ENCODE measurements at places on chromosomes 1 and 21.

- no peak for DNase-seq
Observed at GRCh38 chr1:21313203-21313885, 23.1 kb upstream of the ECE1 start.

DNA sequence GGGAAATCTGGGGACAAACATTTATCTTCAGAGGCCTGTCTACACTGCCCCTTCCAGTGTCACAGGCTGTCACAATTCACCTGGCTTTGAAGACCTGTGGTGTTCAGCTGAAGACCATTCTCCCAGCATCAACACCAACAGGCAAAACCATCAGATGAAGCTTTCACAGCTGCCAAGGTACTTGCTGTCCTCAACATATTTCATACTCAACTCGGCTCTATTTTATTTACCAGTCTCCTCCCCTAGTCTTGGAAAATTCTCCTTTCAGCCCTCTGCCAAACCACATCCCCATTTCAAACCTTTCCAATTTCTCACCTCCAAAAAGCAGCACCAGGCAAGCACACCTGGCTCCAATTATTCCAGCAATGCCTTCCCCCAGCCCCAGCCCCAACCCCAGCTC, 108.8 kb downstream of the TGFBR3 start:
- DNase-seq: no peak

DNA sequence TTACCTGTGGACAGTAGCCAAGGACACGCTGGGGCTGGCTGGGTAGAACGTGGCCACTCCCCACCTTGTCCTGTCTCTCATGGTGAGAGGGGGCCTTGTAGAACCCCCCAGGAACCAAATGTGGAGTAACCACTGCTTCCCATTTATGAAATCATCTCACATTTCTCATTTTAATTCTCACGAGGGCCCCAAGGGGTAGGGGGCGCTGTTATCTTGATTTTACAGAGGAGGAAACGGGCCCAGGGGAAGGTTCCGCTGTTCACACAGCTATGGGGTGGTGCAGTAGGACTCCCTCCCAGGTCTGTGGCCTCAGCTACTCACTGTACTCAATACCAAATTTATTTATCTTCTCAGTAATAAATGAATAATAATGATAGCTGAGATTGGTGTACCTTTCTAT, 5.5 kb downstream of the SMPDL3B start:
- no peak for DNase-seq

DNA sequence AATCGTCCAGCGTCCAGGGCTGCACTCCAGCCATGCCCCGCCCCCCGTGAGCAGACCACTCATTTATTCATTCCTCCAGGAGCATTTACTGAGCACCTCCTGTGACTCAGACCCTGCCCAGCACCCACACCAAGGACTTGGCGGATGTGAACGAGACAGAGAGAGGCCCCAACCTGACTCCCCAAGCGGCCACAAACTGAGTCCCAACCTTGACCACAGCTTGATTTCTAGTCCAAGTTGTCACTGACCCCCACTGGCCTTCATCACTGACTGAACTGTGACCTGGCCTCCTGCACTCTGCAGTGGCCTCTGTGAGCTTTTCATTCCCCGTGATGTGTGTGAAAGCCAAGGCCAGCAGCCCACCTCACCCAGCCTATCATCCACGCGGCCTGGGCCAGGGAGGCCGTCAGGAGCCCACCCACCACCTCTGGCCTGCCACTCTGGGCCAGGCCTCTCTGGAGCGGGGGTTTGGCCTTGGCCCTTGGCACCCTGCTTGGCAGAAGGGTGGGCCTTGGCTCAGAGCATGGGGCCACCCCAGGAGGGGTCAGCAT, 19.3 kb upstream of the RUNX3 start:
- no peak for DNase-seq

DNA sequence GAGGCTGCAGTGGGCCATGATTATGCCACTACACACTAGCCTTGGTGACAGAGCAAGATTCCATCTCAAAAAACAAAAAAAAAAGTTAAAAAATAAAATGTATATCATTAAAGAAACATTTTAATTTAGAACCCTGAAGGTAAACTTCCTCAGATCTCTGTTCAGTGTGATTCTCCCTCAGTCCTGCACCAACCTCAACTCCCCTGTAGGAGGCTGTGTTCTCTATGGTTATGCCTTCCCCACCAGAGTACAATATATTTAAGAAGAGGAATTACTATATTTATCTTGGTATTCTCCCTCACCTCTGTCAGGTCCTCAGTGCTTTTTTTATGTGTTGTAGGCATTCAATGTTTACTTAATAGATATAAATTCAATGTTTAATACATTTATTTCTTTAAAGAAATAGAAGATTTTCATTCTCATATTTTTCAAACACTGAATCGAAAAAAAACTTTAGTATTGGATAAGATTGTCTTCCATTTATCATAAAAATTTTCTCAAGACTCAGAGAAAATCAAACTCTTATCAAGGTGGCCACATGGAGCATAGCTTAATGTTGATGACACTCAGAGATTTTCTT, 4.8 kb upstream of the LRRC8B start:
- peak; percentile 1 for DNase-seq

- DNase-seq: no peak
Observed at GRCh38 chr1:234769284-234769985, 159.5 kb upstream of the IRF2BP2 start.

GRCh38 chr1:8333246-8333987, 15.5 kb downstream of the SLC45A1 start:
- no peak for DNase-seq

DNA sequence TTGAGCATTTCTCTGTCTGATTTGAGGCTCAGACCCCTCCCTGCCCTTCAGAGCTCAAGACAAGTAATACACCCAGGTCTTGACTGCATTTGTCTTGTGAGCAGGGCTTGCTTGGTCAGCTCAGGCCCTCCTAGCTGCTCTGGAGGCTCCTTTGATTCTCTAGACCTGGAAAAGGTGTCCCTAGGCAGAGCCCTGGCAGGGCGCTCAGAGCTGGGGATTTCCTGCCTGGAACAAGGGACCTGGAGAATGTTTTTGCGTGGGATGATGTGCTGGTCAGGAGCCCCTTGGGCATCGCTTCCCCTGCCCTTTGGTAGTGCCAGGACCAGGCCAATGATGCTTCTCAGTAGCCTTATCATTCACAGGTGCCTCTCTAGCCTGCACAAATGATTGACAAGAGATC, 4.9 kb upstream of the CCDC28B start:
- no peak for DNase-seq

DNA sequence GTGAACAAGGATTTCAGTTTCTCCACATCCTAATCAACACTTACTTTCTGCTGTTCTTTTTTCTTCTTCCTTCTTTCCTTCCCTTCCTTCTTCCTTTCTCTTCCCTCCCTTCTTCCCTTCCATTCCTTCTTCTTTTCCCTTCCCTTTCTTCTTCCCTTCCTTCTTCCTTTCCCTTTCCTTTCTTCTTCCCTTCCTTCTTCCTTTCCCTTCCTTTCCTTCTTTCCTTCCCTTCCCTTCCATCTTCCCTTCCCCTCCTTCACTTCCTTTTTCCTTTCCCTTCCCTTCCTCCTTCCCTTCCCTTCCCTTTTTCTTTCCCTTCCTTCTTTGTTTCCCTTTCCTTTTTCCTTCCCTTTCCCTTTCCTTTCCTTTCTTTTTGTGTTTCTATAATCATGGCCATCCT, 115.3 kb downstream of the KIF26B start:
- DNase-seq: no peak

- DNase-seq: no peak
Observed at GRCh38 chr1:188237573-188238348, 1409.0 kb downstream of the PLA2G4A start.

DNA sequence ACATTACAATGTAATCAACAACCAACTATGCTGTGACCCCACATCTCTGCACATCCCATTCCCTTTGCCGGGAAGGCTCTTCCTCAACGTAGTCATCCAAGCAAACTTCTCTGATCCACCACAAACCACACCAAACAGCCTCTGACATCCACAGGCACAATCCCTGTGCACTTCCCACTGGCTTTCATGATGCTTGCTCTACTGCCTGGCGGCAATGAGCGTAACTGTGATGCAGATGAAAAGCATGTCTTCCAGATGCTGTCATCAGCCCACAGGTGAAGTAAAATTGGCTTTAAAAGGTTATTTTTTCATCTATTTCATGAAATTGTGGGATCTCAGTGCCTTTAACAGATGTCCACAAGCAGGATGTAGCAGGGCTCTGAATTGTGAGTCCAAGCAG, 635.2 kb downstream of the SMYD3 start:
- DNase-seq: no peak

- DNase-seq: no peak
Observed at GRCh38 chr21:37220433-37220980, 46.6 kb downstream of the VPS26C start.

- DNase-seq: no peak
Observed at GRCh38 chr21:38179511-38179910, 77.3 kb upstream of the KCNJ15 start.

GRCh38 chr1:102891868-102892625, 216.3 kb downstream of the COL11A1 start:
- no peak for DNase-seq

- no peak for DNase-seq
Observed at GRCh38 chr1:115927971-115928370, 48.3 kb upstream of the SLC22A15 start.

- no peak for DNase-seq
Observed at GRCh38 chr1:93672069-93672468, 9.6 kb downstream of the BCAR3 start.

DNA sequence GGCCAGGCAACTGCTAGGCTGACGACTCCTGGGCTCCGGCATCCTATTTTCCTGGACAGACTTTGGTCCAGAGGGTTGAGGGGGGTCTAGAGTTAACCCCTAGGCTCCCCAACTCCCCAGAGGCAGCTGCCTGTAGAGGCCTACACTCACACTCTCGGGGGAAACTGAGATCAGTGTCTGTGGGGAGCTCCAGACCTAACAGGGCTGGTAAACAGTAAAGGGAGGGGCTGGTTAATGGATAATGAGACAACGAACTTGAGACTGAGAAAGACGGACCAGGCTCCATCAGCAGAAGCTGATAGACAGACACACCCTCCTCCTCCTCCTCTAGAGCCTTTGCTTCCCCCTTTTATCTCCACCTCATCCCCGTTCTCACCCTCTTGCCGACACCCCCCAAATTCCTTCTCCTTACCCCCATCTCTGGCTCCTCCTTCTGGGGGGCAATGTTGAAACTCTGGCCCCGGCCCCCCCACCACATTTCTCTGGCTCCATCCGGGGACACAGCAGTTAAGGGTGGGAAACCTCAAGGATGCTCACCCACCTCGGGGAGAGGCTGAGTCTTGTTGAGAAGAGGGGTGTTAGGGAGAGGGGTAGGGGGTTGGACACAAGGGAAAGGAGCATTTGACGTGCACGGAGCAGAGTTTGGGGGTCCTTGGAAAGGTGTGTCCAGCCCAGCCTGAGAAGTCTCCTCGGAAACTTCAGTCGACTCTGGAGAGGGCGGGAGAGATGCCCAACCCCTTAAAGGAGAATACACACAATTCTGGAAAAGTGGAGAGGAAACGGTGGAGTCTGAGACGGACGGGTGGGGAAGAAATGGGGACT, at the start of gene MTMR11:
Gene MTMR11 (minus strand): TSS at position 710 of the 822 bp plus-strand sequence. CDS start 232 bp downstream, at position 478.
- DNase-seq: no peak

DNA sequence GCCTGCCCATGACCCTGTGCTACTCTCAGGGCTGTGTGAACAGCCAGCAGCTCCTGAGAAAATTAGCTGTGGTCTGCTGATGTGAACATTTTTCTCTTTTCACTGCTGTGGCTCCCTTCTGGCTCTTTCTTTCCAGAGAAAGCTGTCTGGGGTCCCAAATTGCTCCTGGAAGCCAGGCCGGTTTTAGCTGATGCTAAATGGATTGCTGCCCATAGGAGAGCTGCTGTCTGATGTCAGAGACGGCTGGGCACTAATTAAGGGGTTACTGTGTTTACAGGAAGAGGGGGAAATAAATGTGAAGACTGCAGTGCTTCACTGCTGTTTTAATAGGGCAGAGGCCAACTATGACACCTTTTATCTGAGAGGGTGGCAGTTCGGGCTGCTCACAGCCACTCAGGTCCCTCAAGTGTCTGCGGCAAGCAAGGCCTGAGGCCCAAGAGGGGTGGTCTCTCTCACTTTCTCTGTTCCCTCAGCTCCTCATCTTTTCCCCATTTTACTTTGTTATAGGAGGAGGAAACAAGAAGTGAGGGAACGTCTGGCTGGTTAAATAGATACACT, 106.0 kb upstream of the GNG12 start:
- peak; percentile 30 for DNase-seq

DNA sequence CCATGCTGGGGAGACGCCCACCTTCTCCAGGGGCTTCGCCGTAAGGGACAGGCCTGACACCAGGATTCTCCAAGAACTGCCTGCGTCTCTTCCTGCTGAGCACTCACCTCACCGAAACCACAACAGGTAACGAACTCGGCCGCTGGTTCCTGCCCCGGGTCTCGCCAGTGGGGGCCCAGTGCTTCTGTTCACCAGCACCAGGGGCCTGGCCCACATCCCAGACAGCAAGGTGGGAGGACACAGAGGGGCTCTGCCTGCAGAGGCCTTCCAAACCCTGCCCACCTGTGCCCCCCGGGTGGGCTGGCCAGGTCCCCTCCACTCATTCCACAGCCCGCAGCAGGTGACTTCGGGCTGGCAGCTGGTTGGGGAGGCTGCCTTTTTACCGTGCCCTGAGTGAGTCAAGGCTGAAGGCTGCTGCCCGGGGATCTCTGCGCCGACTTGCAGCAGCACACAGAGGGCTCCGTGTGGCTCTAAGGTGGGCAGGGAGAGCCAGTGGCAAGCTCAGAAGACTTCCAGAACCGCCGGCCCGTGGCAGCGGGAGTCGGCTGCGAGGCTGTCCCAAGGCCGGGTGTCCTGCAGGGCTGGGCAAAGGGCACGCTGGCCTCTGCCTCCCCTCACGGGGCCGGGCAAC, 14.7 kb upstream of the COL18A1 start:
- no peak for DNase-seq

- no peak for DNase-seq
Observed at GRCh38 chr21:41620982-41621381, 113.0 kb upstream of the TMPRSS2 start.

DNA sequence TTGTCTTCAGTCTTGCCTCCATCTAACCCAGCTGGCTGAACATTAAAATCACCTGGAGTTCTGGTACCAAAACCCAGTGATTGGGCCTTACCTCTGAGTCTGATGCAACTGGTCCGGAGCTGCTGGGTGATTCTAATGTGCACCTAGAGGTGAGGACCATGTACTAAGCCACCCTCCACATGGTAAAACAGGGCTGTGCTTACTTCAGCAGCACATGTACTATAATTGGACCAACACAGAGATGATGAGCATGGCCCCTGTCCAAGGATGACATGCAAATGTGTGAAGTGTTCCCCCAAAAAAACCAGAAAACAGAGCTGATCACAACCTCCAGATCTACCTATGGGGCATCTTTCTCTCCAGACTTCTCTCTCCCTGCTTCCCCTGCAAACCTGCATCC, 37.0 kb downstream of the ELK4 start:
- no peak for DNase-seq

DNA sequence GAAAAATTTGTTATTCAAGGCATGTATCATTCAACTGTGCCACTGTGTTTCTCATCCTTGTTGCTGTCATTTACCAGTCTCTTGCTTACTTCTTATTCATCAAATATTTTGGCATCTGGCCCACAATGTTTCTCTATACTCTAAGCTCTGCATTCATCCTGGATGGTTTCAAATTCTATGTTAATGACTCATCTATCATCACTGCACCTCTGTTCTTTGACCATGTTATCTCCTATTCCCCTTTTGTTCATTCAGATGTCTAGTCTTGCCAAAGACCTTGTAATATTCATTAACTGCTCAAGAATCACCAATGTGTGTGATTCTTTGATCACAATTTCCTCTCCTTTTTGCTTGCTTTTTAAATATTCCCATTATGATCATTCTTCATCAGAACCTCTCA, 54.6 kb upstream of the PRKACB start:
- no peak for DNase-seq
